ENCODE measurements at places on chromosomes 1 and 21. TPM values are rescaled to one million over a fixed set of nuclear protein-coding genes. Genes with fewer than 3 reads are reported as not detected.

- no peak for DNase-seq
These were observed 2.0 kb downstream of the CAMK2N1 start for GRCh38 chr1:20483833-20484518.

GRCh38 chr1:191839891-191840290, 318.4 kb upstream of the RGS18 start:
- peak; percentile 13 for DNase-seq

- no peak for DNase-seq
These were observed 16.8 kb downstream of the TSEN15 start for GRCh38 chr1:184068354-184068753.

DNA sequence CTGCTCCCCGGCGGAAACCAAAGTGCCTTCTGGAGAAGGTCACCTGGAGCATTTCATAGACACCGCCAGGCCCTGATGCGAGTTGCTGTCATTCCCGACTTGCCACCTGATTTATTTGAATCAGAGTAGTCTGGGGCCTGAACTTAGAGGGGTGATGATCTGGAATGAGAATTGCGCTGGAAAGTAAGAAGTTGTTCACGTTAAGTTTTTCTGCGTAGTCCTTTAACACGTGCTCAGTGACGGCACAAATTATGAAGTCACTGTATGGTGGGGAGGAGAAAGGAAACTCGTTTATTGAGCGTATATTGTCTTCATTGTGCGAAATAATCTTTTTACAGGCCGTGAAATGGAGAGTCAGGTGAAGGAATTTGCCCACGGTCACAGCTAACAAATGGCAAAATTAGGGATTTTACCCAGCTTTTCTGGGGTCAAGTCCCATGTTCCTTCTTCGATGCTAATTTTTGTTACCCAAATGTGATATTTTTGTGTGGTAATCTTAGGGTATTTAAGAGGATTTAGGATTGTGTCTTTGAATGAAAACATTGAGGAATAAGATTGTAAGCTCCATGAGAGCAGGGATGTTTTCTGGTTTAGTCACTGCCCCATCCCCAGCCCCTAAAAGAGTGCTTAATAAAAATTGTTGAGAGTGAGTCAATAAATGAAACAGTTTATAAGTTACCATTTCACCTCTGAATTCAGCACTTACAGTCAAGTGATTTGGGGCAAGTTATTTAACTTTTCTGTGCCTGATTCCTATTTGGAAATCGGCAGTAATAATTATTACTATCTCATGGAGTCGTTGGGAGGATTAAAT, 46.4 kb upstream of the NBL1 start:
- DNase-seq: no peak

- DNase-seq: no peak
These were observed 687 bp downstream of the TGFBR3 start for GRCh38 chr1:91885213-91885715.

- DNase-seq: no peak
These were observed 198.7 kb downstream of the SETD4 start for GRCh38 chr21:35861661-35862060.

DNA sequence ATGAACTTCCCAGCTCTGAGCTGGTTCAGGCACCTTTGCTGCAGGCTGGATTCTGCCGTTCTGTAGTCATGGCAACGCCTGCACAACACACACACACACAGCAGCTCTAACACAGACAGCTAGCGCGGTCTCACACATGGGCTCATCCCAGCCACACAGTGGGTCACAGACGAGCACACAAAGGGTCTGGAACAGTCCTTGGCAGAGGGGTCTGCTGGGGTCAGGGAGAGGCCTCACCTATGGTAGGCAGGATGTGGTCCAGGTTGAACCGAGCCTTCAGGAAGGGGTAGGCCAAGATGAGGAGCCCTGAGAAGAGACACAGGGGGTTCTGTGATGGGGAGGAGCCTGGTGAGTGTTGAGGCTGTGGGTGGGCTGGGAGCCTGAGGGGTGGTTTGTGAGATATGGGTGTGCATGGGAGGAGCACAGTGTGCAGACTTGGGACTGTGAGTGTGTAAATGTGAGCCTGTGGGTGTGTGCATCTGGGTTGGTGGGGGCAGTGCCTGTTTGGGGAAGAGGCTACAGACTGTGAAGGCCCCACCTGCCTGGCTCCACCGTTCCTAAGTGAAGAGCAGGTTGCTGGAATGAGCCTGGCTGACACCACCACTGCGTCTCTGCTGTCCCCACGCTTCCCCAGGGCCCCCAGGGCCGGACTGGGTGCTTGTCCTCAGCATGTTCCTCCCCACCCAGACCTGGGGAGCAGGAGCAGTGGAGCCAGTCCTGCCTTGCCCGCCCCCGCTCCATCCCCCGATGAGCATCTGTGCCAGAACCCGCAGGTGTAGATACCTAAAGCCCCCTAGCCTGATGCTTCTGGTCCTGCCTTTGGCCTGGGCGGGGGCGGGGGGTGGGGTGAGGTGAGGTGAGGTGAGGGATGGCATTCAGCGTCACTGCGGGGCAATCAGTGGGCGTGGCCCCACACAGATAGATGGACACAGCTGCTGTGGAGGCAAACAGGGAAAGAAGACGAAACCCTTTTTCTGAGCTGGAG, 1.5 kb downstream of the KNCN start:
- DNase-seq: no peak

- no peak for DNase-seq
These were observed 361.6 kb upstream of the PLD5 start for GRCh38 chr1:242886137-242886536.

DNA sequence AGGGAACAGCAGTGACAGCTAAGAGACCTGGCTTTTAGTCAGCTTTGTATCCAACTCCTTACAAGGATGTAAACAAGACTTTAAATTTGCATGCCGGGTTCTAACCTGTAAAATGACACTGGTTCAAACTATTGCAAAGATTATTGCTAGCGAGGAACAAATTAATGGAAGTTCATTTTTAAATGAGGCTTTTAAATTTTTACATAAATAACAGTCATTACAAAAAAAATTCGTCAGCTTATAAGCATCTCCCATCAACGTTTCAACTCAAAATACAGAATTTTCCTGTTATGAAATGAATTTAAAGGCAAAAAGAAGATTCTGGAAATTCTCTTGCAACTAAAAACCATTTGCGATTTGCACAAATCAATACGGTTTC, 668 bp downstream of the KIF14 start:
- no peak for DNase-seq

GRCh38 chr1:204565617-204566582, 49.7 kb downstream of the MDM4 start:
- DNase-seq: peak; percentile 53

- no peak for DNase-seq
These were observed 65.1 kb upstream of the DPT start for GRCh38 chr1:168794057-168794456.

- DNase-seq: no peak
These were observed 45.4 kb upstream of the ATP1B1 start for GRCh38 chr1:169060919-169061639.

GRCh38 chr1:7536891-7537591, 234.1 kb upstream of the VAMP3 start:
- no peak for DNase-seq

DNA sequence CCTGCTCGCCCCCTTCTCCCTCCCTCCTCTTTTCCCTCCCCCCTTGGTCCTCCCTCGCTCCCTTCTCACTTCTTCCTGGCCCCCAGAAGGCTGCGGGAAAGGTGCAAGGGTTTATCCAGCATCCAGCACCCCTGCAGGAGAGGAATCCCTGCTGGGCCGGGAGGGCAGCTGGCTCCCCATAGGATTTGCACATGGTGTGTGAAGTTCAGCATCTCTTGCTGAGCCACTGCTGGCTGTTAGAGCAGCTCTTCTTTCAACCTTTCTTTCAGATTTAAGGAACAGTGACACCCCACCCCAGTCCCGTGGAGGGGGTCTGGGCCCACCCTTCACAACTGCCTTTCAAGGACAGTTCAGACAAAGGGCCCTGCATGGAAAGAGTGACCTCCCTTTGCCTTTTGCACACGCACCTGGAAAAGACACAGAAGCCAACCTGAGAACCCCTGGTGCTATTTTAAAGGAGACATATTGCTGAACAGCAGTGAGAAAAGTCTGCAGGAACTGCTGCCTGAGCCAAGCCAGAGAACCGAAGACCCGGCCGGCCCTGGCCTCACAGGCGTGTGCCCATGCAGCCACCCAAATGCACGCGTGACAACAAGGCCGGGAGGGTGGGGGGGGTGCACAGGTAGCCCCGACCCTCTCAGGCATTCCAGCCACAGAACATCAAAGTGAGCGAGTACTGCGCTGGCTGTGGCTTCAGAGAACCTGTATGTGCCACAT, 66.6 kb downstream of the SLC37A1 start:
- no peak for DNase-seq

GRCh38 chr21:45178070-45178608, 103.8 kb downstream of the ADARB1 start:
- no peak for DNase-seq

DNA sequence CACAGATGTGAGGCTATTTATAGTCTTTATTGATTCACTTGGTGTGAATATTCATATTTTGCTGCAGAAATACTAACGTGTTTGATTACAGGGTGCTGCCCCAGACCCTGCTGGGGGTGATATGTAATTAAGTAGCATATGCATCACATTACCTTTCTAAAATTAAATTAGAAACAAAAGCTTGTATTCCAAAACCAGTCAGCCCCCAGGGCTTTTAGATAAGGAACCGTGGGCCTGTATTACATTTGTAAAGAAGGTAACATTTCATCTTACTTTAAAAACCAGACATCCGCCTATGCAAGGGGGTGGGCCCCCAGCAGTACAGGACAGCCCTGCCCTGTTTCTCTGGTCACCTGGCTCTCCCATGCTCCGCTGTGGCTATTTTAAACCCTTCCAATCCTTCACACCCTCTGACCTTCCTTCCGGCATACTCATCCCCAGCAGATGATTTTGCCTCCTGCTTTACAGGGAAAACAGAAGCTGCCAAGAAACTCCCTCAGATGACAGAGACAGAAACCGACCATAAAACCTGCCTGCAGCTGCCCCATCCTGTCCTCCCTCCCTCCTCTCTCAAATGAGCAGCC, 22.0 kb upstream of the KCNC4 start:
- DNase-seq: no peak

The ASAP3 gene
- polyA plus RNA-seq: 25.5 TPM

The KCNN3 gene
- polyA plus RNA-seq: 0.09 TPM

The FAM131C gene
- polyA plus RNA-seq: 0.20 TPM

The XCL1 gene
- polyA plus RNA-seq: not detected

The AADACL4 gene
- not detected for polyA plus RNA-seq

The IPO13 gene
- 11.2 TPM for polyA plus RNA-seq

The KCNQ4 gene
- polyA plus RNA-seq: 0.04 TPM

The FLG2 gene
- not detected for polyA plus RNA-seq

The RGS1 gene
- polyA plus RNA-seq: not detected

The ELF3 gene
- polyA plus RNA-seq: 0.72 TPM

The CRNN gene
- polyA plus RNA-seq: not detected

The CAPZA1 gene
- polyA plus RNA-seq: 273 TPM
